HEK293T (cell line): ENCODE measurements at places on chromosomes 7 and 10.

- no peak for DNase-seq
Measured at GRCh38 chr10:123649676-123650075, 16.5 kb upstream of the GPR26 start.

- DNase-seq, result no peak
Measured at GRCh38 chr7:31957090-31957720, 113.0 kb downstream of the PDE1C start.

DNA sequence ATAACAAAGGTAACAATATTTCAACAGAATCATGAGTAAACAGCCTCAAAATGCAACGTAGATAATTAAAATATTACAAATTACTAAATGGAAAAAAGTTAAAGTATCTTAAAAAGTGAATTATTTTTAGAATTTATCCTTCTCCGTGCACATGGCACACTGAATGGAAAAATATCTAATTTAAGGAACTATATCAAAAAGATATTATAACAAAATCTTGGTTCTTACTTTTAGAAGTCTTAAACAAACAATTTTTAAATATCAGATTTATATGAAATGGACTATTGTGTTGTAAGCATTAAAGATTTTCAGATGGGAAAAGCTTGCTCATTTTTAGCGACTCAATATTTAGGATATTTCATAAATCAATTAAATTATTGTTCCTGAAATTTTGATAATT lies 72.0 kb downstream of the AGMO start:
- DNase-seq, result no peak

GRCh38 chr10:54485971-54486370 lies 315.1 kb downstream of the PCDH15 start:
- no peak for DNase-seq

DNA sequence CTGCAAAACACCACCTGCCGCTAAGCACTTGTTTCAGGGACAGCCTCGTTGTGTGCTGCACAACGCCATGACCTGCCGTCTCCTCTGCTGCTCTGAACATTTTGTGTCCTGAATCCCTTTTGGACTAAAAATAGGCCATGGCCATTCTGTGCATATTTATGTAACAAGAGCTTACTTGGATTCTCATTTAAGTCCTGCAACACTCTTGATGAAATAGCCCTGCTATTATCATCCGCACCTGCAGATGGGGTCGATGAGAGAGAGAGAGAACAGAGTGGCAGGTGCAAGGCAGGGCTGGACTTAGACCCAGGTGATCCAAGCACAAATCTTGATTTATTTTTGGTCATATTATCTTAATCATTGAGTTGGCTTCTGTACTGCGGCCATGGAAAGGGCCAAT lies 121.2 kb upstream of the PRKCQ start:
- no peak for DNase-seq

DNA sequence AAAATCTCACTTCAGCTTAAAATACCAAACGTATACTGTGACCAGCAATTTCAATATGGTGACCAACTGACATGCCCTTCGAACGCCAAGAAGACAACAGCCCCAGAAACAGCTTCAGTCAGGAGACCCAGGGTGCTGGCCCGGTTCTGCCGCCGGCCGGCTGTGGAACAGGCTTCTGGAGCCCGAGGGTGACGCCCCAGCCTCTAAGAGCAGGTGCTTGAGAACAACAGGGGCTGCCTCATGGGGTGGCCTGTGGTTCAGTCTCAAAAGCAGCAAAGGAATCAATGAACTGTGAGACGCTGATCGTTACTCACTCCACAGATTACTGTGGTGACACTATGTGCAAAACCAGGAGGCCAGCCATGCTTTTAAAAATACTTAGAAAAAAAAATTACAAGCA lies 17.3 kb downstream of the GPER1 start:
- DNase-seq, result no peak

DNA sequence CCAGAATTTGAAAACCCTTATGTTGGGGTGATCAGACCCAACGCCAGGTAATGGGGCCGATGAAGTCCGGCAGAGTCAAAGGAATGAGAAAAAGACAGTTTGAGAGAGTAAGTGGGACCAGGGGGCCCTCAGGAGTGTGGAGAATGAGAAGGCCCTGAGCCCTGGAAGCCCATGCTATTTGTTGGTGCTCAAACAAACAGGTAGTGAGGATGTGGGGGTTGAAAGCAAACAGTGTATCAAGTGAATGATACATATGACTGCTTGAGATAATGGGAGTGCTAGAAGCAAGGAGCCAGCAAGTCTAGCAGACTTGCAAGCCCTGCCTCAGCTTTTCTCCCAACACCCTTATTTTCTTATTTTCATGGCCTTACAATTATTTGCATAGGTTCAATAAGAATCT lies 11.2 kb upstream of the SEPTIN14 start:
- DNase-seq, result no peak
